ENCODE measurements at places on chromosomes 1 and 21. TPM values are rescaled to one million over a fixed set of nuclear protein-coding genes. Genes with fewer than 3 reads are reported as not detected.
A peak's percentile ranks its signal among the peaks of the same experiment; 100 is the strongest.

- no peak for DNase-seq
Measured at GRCh38 chr1:167871331-167871730, 42.6 kb downstream of the ADCY10 start.

DNA sequence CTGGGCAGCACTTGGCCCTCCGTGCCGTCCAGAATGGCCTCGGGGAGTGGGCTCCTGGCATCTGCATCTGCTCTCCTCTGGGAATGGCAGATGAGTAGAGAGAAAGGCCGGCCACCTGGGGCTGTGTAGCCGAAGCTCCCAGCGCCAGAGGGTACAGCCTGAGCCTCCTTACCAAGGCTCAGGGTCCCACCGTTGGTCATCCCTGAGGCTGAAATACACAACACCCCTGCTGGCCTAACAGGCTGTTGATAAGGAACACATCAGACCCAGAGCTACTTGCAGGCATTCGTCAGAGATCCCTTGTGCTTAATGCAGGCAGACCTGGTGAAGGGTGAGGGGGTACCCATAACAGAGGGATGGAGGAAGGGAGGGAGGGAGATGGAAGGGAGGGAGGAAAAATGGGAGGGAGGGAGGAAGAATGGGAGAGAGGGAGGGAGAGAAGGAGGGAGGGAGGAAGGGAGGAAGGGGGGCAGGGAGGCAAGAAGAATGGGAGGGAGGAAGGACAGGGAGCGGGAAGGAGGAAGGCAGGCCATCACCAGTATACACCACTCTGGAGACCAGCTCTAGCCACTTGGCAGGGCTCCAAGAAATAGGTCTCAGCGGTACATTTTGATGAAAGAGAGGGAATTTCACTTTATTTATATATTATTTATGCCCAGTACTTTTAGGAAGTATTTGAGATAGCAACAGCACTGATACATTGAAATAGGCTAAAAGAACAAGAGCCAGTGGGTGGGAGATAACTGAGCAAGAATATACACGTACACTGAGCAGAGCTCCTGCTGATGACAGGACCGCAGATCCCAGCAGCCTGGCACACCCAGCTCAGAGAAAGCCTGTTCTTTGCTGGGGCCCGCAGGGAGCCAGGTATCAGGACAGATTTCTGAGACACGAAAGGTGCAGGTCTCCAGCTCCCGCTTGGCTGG, 315.0 kb upstream of the VAMP3 start:
- DNase-seq: no peak

DNA sequence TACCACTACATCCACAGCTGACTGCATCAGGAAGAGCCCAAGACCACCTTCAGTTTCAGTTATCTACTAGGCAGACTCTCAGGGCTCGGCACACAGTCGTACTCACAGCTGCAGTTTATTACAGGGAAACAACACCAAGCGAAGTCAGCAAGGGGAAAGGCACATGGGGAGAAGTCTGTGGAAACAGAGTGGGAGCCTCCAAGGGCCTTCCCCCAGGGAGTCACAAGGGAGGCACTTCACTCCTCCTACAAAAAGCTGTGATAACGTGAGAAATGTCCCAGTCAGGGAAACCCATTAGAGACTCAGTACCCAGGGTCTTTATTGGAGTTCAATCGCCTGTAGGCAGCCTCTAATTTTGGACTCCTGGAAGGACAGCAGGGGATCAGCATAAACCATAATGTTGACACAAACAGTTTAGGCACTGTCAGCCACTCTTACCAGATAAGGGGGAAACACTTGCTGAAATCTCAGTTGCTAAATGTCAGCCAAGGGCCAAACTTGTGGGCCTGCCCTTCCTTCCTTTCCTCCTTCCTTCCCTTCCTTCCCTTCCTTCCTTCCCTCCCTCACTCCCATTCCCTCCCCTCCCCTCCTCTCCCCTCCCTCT, 444.0 kb downstream of the SMYD3 start:
- DNase-seq: no peak

Gene ERG
- total RNA-seq: 15.9 TPM

Gene HSD3B1
- not detected for total RNA-seq

DNA sequence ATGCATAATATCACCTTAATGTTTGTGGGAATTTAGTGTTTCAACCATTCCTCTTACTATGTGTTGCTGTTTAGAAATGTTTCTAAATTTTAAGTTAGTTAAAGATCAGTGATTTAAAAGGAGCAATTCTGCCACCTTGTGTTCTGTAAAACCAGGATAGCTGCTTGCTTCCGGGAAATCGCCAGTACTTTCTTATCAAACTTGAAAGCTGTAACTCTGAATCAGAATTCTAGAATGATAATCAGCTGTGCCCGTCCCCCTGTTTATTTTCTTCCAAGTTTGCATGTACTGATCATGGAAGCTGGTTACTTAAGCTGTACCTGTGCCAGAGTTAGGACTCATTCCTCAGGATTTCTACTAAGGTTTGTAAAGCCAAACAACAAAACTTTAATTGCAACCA, 656.4 kb downstream of the LTN1 start:
- DNase-seq: no peak

DNA sequence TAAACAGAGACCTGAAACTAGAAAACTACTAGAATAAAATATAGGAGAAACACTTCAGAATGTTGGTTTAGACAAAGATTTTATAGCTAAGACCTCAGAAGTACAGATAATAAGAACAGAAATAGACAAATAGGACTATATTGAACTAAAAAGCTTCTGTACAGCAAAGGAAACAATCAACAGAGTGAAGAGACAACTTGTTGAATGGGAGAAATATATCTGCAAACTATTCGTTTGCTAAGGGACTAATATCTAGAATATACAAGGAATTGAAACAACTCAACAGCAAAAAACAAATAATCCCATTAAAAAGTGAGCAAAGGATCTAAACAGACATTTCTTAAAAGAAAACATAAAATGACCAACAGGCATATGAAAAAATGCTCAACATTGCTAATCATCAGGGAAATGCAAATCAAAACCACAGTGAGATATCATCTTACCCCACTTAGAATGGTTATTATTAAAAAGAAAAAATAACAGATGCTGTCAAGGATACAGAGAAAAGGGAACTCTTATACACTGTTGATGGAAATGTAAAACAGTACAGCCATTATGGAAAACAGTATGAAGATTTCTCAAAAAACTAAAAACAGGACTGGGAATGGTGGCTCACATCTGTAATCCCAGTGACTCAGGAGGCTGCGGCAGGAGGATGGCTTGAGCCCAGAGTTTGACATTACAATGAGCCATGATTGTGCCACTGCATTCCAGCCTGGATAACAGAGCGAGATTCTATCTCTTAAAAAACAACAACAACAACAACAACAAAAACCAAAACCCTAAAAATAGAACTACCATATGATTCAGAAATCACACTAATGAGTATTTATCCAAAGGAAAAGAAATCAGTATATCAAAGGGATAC, 37.3 kb upstream of the ZSWIM5 start:
- no peak for DNase-seq

Gene FAM72D
- total RNA-seq: 0.21 TPM

DNA sequence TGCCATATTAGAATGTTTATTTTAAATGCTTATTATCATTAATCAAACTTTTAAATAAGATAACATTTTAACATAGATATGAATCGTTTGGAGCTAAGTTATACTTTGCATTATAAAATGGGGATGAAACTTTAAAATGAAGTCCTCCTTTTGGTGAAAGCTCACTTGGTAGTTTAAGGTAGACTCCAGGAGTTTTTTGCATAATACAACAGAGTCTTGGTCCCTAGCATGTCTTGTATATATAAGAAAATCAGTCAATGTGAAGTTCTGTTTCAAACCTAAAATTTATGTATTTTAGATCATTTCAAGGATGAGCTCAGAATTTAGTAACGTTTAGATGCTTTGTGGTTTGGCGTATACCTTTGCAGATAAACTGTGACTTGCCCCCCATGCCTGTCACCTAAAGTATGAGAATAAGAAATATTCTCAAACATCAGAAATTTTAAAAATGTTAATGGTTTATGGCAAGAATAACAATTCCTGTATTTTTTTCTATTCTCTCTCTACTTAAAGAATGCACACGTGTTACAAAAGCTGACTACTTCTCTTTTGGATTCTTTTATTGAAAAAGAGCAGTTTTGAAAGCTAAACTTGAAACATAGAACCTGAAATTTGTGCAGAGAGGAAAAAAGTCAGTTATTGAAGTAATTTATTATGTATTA, 3.8 kb downstream of the NFIA start:
- DNase-seq: no peak

Gene KRTAP19-3
- total RNA-seq: not detected

GRCh38 chr21:15285556-15285955, 220.8 kb upstream of the NRIP1 start:
- DNase-seq: no peak

DNA sequence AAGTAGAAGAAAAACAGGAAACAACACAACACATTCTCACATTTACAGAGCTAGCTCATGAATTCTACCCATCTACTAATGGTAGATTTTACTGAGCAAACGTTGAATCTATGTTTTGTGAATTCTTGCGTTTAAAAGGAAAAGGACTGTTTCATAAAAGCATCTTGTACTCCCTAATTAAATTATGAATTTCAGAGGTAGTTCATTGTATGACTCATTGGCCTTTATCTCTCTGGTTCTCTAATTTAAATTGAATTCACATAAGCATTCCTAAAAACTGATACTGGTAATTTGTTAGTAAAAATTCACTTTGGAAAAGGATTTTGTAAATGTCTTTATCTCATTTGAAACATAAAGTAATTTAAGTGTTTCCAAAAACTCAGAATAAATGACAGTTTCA, 687.3 kb downstream of the BRINP3 start:
- DNase-seq: no peak

- no peak for DNase-seq
Measured at GRCh38 chr1:185961664-185962063, 227.5 kb downstream of the HMCN1 start.

DNA sequence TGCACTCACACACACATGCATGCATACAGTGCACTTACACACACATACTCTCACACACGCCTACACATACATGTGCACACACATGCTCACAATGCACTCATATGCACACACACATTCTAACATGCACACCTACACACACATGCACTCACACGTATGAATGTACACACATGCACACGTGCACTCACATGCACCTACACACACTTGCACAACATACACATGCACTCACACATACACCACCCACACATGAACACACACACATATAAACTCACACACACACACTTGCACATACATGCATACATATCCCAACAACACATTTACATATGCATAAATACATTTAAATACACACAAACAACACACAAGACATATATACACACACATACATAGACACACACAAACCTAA, 30.6 kb downstream of the OBSCN start:
- DNase-seq: no peak

Gene HORMAD1
- 0.39 TPM for total RNA-seq

GRCh38 chr1:100516857-100517256, 21.1 kb upstream of the GPR88 start:
- DNase-seq: no peak

- DNase-seq: no peak
Measured at GRCh38 chr1:45411510-45411899, 71.3 kb upstream of the MUTYH start.

Gene EPHA2
- total RNA-seq: 33.0 TPM

GRCh38 chr1:54013393-54014008, 4.5 kb downstream of the LDLRAD1 start:
- no peak for DNase-seq

DNA sequence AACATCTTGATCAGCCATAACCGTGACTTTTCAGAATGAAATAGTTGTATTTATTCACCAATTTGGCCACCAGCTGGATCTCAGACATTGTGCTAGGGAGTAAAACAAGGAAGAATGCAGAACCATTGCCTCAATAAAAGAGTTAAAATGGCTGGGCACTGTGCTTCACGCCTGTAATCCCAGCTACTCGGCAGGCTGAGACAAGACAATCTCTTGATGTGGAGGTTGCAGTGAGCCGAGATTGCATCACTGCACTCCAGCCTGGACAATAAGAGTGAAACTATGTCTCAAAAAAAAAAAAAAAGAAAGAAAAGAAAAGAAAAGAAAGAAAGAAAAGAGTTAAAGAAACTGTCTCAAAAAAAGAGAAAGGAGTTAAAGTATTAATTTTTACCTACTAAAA, 199.5 kb downstream of the TPR start:
- no peak for DNase-seq

Gene SH2D5
- total RNA-seq: not detected

Gene FCMR
- total RNA-seq: 3.1 TPM

Gene CCT8
- total RNA-seq: 49.6 TPM

- DNase-seq: no peak
Measured at GRCh38 chr1:236258114-236258622, 23.6 kb downstream of the ERO1B start.

Gene GJB3
- total RNA-seq: 0.22 TPM

- DNase-seq: peak; percentile 47
Measured at GRCh38 chr1:78226784-78227183, 181.0 kb downstream of the GIPC2 start.

Gene DDAH1
- 17.7 TPM for total RNA-seq

- DNase-seq: no peak
Measured at GRCh38 chr1:218459878-218460711, 115.0 kb downstream of the TGFB2 start.

GRCh38 chr1:107920999-107921398, 44.0 kb downstream of the VAV3 start:
- no peak for DNase-seq

Gene KPRP
- not detected for total RNA-seq

DNA sequence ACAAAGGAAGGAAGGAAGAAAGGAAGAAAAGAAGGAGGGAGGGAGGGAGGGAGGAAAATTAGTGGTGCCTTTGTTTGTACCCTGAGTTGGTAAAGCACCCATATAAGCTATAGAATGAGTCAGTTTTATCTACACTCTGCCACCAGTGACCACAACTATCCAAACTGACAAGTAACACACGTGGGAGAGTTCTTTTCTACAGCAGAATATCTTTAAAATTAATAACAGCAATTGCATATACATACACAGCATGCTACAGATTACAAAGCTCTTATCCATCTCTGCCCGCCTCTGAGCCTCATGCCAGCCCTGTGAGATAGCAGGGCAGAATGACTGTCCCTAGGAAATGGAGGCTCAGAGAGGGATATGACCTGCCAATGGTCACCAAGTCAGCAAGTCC, 20.3 kb downstream of the CDCP2 start:
- DNase-seq: no peak

Gene PDZK1IP1
- not detected for total RNA-seq

DNA sequence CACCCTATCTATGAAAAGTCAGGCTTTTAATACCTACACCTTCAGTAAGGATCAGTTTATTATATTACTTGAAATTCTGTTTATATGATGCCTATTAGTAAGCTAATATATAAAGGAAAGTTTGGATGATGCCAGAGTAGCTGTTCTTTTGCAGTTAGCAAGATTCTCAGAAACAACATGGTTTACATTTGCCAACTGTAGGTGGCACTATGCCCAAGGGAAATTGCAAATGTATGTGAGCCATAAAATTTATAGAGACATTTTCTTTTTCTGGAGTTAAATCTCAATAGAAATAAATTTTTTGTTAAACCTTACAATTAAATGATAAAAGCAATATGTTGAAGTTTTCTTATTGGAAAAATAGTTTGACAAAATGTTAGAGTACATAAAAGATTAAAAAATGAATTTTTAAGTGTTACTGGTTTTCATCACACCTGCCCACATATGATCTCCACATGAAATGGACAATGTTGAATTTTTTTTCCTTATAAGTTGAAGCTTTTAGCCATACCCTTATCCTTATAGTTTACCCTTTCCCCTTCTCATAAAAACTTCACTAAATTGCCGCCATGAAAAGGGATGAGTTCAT, 32.1 kb upstream of the EPHX4 start:
- no peak for DNase-seq
